Stimulated activated CD4-positive, alpha-beta T cell treated with anti-CD3 and anti-CD28 coated beads, Interleukin-4, amount 100 ng/mL, for 48 hours (primary cell): ENCODE measurements at places on chromosomes 16 and 17.

- no peak for DNase-seq
These were observed 13.6 kb upstream of the DNASE1 start for GRCh38 chr16:3640632-3641501.

DNA sequence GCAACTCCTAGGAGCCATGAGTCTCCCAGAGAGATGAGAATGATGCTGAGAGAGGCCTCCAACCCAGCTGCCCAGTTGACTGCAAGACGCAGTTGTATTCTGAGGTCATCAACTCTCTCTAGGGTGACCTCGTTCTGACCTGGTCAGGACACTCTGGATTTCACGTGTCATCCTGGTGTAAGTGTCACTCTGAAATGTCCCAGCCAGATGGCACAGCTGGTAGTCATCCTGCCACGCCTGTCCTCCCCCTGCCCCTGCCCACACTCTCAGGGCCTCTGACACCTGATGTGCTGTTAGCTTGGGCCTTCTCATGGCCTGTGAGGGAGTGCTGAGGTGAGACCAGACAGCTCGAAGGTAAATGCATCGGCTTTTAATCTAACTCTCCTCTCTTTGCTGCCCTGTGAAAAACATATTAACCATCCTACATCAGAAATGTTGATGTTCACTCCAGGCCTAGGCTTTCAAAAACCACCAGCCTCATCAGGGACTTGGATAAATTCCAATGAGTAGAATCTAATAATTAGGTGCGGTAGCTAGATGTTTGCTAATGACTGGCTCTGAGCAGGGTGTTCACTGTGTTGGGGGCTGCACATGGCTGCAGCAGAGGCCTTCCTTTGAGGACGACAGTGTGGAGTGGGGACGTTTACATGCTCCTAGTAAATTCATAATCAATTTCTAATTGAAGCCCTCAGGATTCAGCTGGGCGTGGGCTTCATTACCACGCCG is 13.8 kb downstream of the MLYCD start:
- no peak for DNase-seq

DNA sequence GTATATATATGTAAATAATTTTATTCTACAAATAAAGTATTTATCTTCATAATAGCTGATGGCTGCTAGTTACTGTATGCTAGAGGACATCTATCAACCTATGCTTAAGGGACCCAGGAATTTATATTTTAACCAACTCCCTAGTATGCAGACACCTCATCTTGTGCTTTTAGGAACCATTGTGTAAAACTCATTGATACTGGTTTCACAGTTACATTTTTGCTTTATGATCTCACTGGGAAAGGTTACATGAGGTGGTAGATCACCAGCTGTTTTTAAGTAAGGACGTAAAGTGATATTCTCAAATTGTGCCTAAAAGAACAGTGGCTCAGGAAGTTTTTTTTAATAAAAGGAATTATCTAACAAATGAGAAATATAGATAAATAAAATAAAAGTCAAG is 56.4 kb downstream of the VMP1 start:
- no peak for DNase-seq

DNA sequence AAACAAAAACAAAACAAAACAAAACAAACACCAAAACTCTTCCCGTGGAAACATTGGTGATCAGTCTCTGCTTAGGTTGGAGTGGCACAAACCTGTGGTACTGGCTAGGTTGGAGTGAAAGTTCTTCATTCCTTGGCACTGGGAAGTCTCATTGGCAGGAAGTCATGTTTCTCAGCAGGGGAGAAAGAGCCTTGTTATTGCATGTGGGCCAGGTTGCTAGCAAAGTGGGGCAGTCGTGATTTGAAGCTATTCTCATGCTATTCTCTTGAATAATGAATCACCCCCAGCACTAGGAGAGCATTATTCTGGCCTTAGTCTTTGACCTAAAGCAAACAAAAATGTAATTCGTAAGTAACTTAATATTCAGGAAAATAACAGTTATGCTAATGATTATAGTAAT is 24.3 kb upstream of the B4GALNT2 start:
- DNase-seq: no peak

DNA sequence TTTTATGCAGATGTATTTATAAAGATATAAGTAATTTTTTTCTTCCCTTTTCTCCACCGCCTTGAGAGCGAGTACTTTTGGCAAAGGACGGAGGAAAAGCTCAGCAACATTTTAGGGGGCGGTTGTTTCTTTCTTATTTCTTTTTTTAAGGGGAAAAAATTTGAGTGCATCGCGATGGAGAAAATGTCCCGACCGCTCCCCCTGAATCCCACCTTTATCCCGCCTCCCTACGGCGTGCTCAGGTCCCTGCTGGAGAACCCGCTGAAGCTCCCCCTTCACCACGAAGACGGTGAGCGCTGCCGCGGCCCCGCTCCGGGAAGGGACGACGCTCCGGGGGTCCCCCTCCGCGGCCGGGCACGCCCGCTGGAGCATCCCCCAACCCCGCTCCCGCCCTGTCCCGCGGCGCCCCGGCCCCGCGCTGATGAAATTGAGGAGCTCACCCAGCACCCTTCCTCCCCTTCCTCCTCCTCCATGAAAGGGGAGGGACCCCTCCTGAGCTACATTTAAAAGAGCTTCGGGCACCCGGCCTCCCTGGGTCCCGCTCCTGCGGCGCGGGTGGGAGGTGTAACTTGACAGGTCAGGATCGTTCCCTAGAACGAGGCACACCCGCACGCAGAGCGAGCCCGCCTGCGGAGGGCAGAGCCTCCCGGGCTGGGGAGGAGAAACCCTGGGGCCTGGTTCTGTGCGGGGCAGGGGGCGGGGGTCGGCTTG is 706 bp downstream of the HLF start:
- no peak for DNase-seq

DNA sequence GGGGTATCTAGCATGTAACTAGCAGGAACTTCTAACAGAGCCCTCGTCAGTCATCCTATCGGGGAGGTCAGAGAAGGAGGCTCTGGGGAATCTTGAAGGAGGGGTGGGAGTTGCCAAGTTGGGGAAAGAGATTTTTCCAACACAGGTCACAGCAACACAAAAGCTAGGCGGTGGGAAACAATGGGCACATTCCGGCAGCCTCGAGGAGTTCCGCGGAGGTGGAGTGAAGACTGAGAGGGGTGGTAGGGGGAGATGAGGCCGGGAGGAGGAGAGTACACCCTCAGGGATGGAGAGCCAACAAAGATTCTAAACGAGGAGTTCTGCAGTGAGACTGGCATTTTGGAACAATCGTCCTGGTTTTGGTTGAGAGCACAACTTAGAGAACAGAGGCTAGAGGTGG is 13.5 kb upstream of the CALB2 start:
- no peak for DNase-seq

DNA sequence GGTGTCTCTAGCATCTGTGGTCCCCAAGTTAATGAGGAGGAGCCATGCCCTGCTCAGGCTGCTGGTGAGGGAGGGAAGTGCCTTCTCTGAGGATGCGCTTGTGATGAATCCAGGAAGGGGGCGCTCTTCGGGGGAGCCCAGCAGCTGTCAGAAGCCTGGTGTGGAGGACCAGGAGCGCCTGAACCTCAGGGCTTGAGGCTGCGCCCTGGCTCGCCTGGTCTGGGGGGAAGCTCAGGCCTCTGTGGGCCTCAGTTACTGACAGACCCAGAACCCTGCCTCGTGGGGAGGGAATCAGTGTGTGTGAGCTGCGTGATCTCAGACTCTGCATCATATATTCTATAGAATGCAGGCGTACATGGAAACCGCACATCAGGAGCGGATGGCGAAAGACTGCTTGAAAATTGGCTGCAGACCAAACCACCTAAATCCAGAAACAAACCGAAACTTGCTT is 126.1 kb downstream of the SEC14L1 start:
- no peak for DNase-seq

DNA sequence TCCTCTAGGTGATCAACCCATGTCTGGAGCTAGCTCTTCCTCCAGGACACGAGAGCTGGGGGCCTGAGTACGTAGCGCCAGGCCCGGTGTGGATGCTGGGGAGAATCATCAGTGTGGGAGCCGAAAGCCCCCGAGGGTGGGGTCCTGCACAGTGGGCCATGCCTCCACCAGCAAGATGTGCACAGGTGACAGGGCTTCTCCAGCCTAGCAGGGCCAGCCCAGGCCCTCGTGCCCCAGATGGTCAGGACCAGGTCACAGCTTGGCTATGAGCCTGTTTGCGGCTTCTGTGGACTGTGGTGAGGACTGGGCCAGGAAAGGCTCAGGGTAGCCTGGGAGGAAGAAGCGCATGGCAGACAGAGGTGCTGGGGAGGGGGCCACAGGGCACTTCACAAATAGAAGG is 7.8 kb downstream of the MPG start:
- DNase-seq: no peak

DNA sequence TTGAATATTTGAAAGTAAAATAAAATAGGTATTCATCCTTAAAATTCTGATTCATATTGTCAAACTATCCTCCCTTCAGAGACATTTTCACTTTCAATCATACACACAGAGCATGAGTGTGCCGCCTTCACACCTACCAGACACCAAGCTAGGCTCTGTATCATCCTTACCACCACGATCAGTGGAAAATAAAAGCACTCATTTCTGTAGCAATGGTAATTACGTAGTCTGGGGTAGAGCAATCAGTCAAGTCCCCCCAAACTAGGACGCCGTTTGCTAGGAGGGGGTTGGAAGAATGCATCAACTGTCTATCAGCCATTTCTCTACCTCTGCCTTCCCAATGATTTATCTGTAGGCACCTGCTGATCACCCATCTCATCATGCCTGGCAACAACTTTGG is 84.6 kb upstream of the GRIN2A start:
- no peak for DNase-seq

- DNase-seq: no peak
These were observed 3.3 kb upstream of the COG1 start for GRCh38 chr17:73189417-73190099.

GRCh38 chr16:78443542-78444364 is 344.3 kb downstream of the WWOX start:
- DNase-seq: no peak

DNA sequence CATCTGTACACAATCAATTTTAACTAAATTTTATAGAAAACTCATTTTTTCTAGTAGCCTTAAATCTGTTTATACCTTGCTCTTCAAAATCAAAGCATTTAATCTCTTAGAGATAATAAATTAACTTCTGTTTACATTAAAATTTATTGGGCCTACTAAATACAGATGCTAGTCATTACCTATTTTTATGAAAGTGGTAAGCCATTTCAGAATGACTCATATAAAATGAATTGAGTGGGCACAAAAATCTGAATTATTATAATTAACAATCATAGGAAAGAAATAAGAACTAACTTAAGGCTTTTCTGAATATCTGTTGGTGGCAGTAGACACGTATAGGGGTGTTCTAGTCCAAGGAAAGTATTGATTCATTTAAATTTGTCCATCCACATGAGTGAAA is 157.9 kb downstream of the KCNJ2 start:
- DNase-seq: no peak

GRCh38 chr16:69717066-69717465 is 9.3 kb downstream of the NQO1 start:
- DNase-seq: no peak

GRCh38 chr16:12837291-12837690 is 33.6 kb upstream of the CPPED1 start:
- DNase-seq: no peak

DNA sequence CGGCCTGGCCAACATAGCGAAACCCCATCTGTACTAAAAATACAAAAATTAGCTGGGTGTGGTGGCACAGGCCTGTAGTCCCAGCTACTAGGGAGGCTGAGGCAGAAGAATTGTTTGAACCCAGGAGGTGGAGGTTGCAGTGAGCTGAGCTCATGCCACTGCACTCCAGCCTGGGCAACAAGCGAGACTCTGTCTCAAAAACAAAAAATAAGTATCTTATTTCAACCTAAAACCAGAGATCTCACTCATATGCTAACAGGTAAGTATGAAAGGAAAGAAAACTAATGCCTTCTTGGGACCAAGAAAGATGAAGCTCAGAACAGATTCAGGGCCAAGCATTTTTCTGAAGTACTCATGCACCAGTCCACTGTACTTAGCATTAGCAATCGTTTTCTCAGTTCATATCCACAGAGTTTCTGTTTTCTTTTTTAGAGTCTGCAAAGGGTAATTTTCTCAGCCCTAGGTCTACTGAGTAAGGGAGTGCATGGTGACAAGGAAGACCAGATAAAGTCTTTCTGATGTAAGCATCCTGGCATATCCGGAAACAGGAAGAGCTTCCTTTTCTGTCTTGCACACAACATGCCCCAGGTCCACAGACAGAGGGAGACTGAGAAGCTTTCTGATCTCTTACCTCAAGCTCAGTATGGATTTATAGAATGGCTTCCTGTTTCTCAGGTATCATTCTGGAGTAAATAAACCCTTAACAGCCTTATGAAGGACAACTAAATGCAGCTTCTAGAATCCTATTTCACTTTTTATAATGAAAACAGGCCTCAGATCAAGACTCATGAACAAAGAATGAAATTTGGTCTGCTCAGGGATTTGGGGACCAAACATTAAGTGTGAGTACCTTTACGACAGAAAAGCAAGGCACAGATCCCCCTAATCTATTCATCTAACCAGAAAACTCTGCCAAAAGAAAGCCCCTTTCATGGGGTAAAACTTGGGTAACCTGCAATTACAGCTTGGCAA is 38.7 kb upstream of the FOXJ1 start:
- DNase-seq: no peak

GRCh38 chr17:65751263-65751662 is 189.8 kb upstream of the AXIN2 start:
- no peak for DNase-seq

GRCh38 chr17:2390199-2390836 is 10.5 kb downstream of the MNT start:
- DNase-seq: no peak

GRCh38 chr17:34892461-34893249 is 68.6 kb downstream of the CCT6B start:
- peak; percentile 7 for DNase-seq
